ENCODE measurements at places on chromosomes 2 and 18.

DNA sequence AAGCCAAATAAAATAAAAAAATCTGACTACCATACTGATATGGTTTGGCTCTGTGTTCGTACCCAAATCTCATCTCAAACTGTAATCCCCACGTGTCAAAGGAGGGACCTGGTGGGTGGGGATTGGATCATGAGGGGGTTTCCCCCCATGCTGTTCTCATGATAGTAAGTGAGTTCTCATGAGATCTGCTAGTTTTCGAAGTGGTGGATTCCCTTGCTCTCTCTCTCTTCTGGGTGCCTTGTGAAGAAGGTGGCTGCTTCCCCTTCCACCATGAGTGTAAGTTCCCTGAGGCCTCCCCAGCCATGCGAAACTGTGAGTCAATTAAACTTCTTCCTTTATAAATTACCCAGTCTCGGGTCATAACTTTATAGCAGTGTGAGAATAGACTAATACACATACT is 123.8 kb upstream of the WDSUB1 start:
- no peak for DNase-seq

DNA sequence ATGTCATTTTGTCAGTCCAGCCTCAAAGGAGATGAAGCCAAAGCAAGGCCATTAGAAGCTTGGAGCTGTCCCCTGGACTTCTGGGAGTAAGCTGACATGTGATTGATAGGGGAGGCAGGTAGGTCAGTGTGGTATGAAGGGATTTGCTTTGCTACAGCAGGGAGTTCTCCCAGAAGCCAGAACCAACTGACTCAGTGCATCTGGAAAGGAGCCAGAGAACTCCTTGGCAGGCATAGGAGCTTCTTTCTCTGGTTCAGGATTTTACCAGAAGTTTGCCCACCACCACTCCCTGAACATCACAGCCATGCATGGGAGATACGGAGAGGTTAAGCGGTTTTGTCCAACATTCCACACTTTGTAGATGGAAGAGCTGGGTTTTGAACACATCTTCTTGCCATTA is 24.5 kb upstream of the KCNE4 start:
- no peak for DNase-seq

DNA sequence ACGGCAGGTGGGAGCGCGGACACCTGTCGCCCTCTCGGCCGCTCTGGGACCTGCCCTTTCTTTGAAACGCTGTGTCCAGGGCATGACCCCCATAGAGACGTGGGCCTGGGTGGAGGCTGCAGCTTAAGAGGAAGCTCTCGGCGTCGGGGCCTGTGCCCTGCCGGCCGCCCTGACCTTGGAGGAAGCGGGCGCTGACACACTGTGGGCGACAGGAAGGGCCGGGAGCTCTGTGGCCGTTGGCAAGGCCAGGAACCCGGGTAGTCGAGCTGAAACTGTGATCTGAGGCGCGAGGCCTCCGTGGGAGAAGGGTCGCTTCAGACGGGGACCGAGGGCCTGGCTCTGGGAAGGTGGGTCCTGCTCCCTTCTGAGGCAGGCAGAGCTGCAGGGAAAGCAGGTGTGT is 28.2 kb downstream of the KCNG2 start:
- DNase-seq: no peak

DNA sequence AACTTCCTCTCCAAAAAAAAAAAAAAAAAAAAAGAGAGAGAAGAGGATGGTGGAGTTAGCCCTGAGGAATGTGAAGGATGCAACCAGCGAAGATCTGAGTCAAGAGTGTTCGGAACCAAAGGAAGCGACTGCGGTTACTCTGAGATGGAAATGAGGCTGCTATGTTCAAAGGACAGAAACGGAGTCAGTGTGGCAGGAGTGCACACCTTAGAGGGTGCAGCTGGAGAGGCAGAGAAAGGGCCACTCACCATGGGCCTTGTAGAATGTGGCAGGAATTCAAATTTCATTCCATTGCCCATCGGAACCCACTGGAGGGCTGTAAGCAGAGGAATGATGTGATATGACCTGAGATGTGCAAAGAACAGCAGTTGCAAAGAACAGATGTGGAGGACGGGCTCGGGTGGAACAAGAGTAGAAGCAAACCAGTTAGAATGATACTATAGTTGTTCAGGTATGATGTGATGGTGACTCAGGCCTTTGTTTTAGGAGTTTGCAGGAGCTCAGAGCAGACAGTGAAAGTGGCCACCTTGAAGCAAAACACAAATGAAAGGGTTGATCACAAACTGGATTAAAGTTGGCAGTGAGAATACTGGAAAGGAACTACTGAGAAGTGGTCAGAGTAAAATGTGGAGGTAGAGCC is 22.6 kb downstream of the ITGA6 start:
- no peak for DNase-seq

DNA sequence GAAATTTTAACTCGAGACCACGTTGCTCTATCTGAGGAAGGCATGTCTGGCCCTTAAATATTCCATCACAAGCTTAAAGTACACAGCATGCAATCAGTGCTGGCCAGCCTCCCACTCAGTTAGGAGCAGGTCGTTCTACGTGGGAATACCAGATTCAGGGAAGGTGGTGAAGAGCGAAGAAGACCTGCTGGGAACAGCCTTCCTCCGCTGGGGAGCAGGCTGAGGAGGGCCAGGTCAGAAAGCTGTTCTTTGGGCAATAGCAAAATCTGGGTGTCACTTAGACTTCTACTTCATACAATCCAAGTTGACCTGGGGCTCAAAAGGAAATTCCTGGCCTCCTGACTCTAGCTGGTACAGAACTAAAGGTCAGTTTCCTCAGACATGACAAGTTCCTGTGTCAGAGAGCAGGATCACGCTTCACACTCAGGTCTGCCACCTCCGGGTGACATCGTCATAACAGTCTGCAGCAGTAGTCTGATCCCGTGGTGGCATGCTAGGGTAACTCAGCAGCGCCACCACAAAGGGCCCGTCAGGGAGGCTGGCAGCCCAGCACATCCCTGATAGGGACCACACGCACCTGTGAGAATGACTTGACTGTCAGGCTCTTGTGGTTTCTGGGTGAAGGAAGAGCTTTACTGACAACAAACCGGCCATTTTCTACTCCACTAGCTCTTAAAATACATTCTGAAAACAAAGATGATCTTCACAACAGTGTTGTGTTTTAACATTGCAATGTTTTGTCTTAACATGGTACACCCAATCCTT is 35.2 kb upstream of the NAPG start:
- DNase-seq: peak; percentile 78

DNA sequence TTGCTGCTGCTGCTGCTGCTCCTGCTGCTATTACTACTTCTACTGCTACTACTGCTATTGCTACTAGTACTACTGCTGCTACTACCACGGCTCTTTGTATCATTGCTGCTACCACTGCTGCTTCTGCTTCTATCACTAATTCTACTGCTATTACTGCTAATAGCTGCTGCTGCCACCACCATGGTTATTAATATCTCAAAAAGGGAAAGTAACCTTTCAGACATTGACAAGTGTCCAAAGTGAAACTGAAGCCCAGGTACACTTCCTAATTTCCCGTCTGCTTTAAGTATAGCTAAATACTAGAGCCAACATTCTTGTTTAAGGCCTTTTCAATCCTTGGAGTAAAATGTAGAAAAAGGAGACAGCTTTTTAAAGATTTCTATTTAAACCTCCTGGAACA is 45.4 kb upstream of the EHBP1 start:
- no peak for DNase-seq

GRCh38 chr2:101173707-101174295 is 22.6 kb upstream of the TBC1D8 start:
- DNase-seq: no peak

DNA sequence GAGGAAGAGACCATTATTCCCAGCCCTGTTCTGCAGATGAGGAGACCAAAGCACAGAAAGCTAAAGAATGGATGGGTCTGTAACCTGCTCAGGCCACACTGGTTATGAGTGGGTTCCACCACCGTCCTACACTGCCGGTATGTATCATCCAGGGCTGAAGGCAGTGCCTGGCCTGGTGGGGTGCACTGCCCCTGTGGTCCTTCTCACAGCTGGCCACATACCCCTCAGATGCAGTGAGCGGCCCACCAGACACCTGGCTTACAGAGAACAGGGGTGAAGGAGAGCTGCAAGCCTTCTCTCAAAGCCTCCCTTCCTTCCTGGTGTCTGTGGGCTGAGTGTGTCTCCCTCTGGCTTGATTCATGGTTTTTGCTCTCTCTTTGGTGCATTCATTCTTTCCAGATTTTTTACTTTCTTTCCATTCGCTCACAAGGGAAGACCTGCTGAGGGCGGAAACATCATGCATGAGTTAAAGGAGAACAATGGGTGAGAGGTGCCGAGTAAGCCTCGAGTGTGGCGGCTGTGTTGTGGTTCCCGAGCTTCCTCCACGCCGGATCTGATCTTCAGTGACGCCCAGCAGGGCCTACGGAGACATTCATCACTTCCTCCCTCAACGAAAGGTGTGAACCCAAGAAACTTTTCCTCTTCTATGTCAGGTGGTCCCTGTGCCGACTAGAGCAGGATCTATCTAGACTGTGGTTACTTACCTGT is 62.1 kb upstream of the REL start:
- DNase-seq: no peak

DNA sequence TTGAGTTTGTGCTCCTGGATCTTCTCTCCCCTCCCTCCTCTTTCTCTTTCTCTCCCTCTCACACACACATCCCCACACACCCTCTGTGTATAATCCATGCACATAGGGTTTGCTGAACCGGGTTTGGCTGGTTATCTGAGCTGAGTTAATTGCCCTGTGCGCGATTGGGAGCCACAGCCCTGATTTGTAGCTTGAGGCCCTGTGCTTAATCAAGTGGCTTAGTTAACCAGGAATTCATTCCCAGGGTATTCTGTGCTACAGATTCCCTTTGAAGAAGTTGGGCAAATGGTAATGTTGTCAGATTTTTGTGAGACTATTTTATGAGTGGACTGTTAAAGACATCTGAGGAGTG is 6.2 kb downstream of the PARD3B start:
- no peak for DNase-seq

All from globus pallidus (tissue), 1 donor.